ENCODE measurements at places on chromosomes 12 and 14.
A peak's percentile ranks its signal among the peaks of the same experiment; 100 is the strongest.

DNA sequence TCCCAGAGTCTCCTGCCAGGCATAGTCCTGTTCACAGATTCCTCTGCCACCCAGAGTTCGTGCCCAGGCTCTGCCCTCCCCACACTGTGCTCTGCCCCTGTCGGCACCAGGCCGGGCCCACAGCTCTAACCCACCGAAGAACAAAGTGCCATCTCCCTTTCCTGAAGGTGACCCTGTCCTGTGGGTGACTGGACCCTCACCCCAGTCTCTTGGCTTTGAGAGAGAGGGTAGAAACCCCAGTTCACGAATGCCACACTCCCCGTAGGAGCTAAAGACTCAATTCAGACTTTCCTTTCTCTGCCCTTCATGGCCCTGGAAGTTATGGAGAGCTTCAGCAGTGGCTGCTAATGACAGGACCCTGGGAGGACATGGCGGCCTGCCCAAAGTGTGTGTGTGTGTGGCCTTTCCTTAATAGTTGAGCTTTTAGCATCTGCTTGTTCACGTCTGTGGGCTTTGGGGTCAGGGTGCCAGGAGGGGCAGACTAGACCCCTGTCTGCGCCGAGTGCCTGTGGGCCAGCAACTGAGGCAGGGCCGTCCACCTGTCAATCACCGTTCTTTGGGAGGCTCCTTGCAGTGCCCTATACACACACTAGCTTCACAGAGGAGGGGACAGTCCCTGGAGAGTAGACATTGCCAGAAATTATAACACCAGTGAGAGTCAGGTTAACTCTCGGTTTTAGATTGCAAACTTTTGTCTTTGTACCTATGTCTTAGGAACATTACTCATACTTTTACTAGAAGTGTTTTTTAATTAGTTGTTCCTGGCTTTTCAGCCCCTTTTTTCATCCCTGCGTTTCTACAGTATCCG lies 84.6 kb upstream of the DYNC1H1 start:
- peak overlapping the region; percentile 51 for H3K27ac ChIP-seq
- H3K27me3 ChIP-seq: no peaks in the 10 kb centered on the region
- peaks cover 44% of the 10 kb centered on the region for H3K36me3 ChIP-seq
- no peak for DNase-seq

DNA sequence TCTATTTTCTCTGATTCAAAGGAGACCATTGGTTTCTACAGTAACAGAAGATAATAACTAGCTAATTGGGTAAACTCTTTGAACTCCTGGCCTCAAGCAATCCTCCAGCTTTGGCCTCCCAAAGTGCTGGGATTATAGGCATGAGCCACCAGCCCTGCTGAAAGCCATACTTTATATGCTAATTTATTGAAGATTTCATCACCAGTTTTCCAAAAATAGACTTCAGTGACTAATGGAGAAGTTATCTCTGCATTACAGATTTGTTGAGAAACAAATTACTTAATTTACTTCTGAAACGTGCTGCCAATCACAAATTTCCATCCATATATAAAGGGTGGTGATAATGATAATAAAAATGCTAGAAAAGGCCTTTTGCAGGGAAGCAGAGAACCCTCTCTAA lies 1758.1 kb upstream of the SEL1L start:
- H3K27ac ChIP-seq: no peak overlapping the region
- peak; percentile 49 for DNase-seq
- H3K27me3 ChIP-seq: no peaks in the 10 kb centered on the region
- H3K36me3 ChIP-seq: no peaks in the 10 kb centered on the region
- no peak overlapping the region for H3K4me3 ChIP-seq

- H3K27ac ChIP-seq: no peak overlapping the region
- H3K36me3 ChIP-seq: no peaks in the 10 kb centered on the region
- H3K4me3 ChIP-seq: no peak overlapping the region
- no peak for DNase-seq
- peaks cover 10% of the 10 kb centered on the region for H3K4me1 ChIP-seq
Observed at GRCh38 chr14:101125313-101125712, 221.8 kb upstream of the RTL1 start.

DNA sequence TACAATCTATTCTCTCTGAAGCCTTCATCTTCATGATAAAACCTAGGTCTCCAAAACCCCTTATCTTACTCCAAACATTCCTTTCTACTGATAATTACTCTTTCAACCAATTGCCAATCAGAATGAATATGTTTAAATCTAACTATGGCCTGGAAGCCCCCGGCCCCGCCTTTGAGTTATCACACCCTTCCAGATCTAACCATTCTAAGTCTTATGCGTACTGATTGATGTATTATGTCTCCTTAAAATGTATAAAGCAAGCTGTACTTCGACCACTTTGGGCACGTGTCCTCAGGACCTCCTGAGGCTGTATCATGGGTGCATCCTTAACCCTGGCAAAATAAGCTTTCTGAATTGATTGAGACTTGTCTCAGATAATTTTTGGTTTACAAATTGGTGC lies 14.4 kb downstream of the PABPN1 start:
- no peak for DNase-seq
- H3K27ac ChIP-seq: no peak overlapping the region
- H3K27me3 ChIP-seq: peaks cover 29% of the 10 kb centered on the region
- H3K4me1 ChIP-seq: no peaks in the 10 kb centered on the region
- H3K36me3 ChIP-seq: no peaks in the 10 kb centered on the region
- no peak overlapping the region for H3K4me3 ChIP-seq

GRCh38 chr14:22231018-22231417 lies 358.0 kb downstream of the DAD1 start:
- no peak for DNase-seq
- H3K27ac ChIP-seq: no peak overlapping the region
- H3K36me3 ChIP-seq: no peaks in the 10 kb centered on the region
- H3K4me3 ChIP-seq: no peak overlapping the region
- H3K4me1 ChIP-seq: peaks cover 2% of the 10 kb centered on the region

DNA sequence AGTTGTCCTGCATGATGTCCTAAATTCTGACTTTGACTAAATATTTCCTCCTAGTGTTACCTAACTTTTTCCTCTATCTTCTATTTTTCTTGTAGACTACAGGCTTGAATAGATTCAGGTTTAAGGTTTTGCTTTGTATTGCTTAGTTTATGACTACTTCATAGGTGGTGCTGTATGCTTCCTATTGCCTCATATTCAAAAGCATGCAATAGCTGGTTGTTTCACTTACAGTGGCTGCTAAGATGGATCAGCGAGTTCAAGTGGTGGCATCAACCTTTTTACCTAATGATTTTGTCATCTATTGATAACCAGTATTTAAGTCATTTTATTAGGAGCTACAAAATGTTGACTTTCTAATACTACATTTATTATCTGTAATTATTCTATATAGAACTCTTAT lies 36.3 kb upstream of the BICD1 start:
- peaks cover 4% of the 10 kb centered on the region for H3K4me1 ChIP-seq
- no peak overlapping the region for H3K4me3 ChIP-seq
- H3K36me3 ChIP-seq: no peaks in the 10 kb centered on the region
- H3K27ac ChIP-seq: peak overlapping the region; percentile 58

GRCh38 chr14:78566859-78567172 lies 396.6 kb downstream of the NRXN3 start:
- no peaks in the 10 kb centered on the region for H3K36me3 ChIP-seq
- H3K4me1 ChIP-seq: no peaks in the 10 kb centered on the region
- peaks cover 19% of the 10 kb centered on the region for H3K27me3 ChIP-seq
- H3K27ac ChIP-seq: no peak overlapping the region

DNA sequence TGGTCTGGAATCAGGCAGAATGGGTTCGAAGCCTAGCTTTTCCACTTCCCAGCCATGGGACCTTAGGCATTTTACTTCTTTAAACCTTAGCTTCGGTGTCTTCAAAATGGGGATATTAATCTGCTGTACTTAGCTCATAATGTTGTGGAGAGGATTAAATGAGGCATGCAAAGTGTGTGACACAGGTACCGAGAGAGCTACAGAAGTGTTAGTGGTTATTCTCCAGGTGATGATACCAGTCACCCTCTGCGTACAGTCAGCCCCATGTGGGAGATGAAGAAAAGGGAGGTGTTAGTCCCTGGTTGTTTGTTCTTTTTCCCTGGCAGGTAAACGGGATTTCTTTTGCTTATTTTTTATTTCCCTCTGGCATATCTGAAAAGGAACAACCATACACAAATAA lies 212.1 kb downstream of the PHLDA1 start:
- peaks cover 16% of the 10 kb centered on the region for H3K4me1 ChIP-seq
- no peak overlapping the region for H3K4me3 ChIP-seq
- H3K27ac ChIP-seq: peak overlapping the region; percentile 74
- no peak for DNase-seq

GRCh38 chr12:1107669-1108068 lies 116.6 kb downstream of the ERC1 start:
- no peaks in the 10 kb centered on the region for H3K27me3 ChIP-seq
- peaks cover 4% of the 10 kb centered on the region for H3K4me1 ChIP-seq
- H3K4me3 ChIP-seq: no peak overlapping the region
- H3K36me3 ChIP-seq: peaks cover 39% of the 10 kb centered on the region

GRCh38 chr12:3325736-3326135 lies 165.3 kb upstream of the PRMT8 start:
- no peak overlapping the region for H3K27ac ChIP-seq
- no peak for DNase-seq
- H3K27me3 ChIP-seq: peaks cover 43% of the 10 kb centered on the region
- H3K4me3 ChIP-seq: no peak overlapping the region
- H3K4me1 ChIP-seq: no peaks in the 10 kb centered on the region
- H3K36me3 ChIP-seq: no peaks in the 10 kb centered on the region

DNA sequence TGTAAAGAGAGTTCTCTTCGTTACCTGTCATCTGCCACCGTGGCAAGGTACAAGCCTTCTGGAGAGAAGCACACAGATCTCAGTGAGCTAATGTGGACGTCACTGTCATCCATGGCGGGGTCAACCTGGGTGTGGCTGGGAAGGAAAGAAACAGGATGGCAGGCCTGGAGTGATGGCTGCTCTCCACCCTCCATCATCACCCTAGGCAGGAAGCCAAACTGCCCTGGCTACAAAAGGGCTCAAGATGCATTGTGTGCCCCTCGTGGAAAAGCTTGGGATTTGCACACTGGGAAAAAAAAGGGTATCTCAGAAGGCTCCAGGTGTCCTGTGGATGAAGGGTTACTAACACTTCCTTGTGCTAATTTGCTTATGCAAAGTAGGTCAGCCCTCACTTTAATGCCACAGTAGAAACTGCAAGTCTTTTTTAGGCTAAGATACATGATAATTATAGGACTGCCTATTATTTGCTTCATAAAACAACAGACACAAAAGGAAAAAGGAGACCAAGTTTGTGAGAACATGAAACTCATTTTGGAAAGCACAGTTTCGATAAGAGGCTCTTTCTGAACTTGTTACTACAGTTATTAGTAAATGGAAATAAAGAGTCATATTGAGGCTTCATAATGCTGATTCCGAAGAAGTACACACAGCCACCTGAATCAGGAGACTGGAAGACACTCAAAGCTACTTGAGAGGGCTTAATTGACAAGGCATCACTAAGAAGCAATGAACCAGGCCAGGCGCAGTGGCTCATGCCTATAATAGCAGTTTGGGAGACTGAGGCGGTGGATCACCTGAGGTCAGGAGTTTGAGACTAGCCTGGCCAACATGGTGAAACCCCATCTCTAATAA lies 18.9 kb downstream of the RFC5 start:
- H3K4me3 ChIP-seq: no peak overlapping the region
- DNase-seq: no peak

- H3K27me3 ChIP-seq: no peaks in the 10 kb centered on the region
- H3K4me1 ChIP-seq: no peaks in the 10 kb centered on the region
- DNase-seq: no peak
- no peak overlapping the region for H3K27ac ChIP-seq
- no peaks in the 10 kb centered on the region for H3K36me3 ChIP-seq
- no peak overlapping the region for H3K4me3 ChIP-seq
Observed at GRCh38 chr14:31945701-31946100, 131.4 kb upstream of the ARHGAP5 start.

DNA sequence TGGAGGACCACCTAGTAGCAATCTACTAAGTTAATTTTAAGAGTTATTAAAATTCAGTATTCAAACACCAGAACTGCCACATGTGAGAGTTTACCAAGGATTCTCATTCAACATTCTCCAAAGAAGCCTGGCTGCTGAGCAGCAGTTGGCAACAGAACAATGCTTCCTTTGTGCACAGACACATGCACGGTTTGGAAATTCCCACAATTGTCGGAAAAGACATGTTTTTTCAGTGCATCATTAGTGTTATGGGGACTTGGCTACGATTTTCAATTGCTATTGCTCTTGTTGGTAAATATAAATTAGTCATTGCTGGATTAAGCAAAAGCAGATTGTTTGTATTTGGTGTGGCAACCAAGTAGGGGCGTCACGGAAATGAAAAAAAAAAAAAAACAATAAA lies 22.2 kb downstream of the ST8SIA1 start:
- H3K36me3 ChIP-seq: peaks cover 5% of the 10 kb centered on the region
- H3K27ac ChIP-seq: no peak overlapping the region
- no peak for DNase-seq
- no peaks in the 10 kb centered on the region for H3K4me1 ChIP-seq

DNA sequence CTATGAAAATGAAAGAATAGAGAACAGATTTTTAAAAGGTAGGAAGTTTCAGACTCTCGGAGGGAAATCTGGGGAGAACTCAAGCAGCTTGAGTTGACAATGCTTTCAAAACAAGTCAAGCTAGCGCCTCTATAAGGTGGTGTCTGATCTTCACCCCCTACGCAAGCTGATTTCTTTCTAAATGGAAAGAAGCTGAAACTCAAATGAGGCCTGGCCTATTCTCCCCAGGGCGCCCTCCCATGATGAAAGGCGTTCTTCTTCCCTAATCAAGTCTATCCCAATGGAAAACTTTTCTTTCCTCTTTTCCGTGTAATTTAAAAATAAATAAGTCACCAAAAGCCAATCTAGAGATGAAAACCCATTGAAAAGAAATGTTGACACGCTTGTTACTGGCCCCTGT lies 20.6 kb downstream of the PTHLH start:
- no peaks in the 10 kb centered on the region for H3K36me3 ChIP-seq
- H3K27me3 ChIP-seq: no peaks in the 10 kb centered on the region

DNA sequence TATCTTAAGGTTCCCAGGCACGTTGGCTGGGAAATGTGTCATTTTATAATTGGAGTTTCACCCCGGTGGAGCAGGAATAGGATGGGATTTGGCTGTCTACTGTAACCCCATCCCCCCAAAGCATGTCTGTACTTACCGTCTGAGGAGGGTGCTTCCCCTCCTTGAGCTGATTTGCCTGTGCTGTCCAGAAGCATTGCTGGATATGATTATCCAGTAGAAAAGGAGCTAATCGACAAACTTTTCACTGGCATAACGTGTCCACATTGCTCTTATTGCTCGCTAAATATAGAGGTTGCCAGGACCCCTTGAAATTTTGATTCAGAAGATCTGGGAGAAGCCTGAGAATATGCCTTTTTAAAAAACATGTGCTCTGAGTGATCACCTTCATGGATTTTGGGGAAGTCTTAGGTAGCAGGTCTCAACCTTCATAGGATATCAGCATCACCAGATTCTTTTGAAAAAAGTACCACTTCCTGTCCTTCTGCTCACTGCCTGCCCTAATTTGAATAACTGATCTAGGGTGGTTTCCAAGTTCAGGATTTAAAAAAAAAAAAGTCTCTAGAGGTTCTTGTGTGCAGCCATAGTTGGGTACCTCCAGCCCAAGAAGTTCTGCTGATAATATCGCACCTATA lies 80.4 kb upstream of the KCNA1 start:
- H3K27ac ChIP-seq: no peak overlapping the region
- DNase-seq: no peak
- no peaks in the 10 kb centered on the region for H3K36me3 ChIP-seq
- H3K4me3 ChIP-seq: no peak overlapping the region
- H3K27me3 ChIP-seq: no peaks in the 10 kb centered on the region

Data from mesenchymal stem cell (in vitro differentiated cells and primary cell).